ENCODE measurements at places on chromosomes 1 and 21. TPM values are rescaled to one million over a fixed set of nuclear protein-coding genes. Genes with fewer than 3 reads are reported as not detected.

Gene KRTAP20-3
- total RNA-seq = not detected

DNA sequence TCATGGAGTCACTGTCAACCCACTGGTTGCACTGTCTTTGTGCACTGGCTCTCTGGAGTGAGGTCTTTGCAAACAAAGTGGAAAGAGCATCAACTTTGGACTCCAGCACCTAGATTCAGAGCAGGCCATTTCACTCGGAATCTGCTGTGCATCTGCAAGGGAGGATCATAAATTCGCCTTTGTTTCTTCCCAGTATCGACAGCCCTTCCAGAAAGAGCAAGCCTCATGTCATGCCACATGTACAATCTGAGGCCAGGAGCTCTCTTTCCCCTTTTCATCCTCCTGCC is 853 bp upstream of the PCSK9 start:
- peaks cover 72% of the 10 kb centered on the region for H3K27me3 ChIP-seq
- peaks cover 2% of the 10 kb centered on the region for H3K4me1 ChIP-seq
- DNase-seq = no peak
- H3K27ac ChIP-seq = no peak overlapping the region
- no peak overlapping the region for H3K4me3 ChIP-seq

DNA sequence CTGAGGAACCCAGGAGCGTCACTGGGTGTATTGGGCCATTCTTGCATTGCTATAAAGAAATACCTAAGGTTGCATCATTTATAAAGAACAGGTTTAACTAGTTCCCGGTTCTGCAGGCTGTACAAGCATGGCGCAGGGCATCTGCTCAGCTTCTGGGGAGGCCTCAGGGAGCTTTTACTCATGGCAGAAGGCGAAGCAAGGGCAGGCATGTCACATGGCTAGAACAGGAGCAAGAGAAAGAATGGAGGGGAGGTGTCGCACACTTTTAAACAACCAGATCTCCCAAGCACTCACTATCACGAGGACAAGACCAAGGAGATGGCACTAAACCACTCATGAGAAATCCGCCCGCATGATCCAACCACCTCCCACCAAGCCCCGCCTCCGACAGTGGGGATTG is 65.2 kb downstream of the PSMG1 start:
- H3K4me3 ChIP-seq = no peak overlapping the region
- H3K4me1 ChIP-seq = peaks cover 8% of the 10 kb centered on the region
- H3K27ac ChIP-seq = no peak overlapping the region
- H3K27me3 ChIP-seq = no peaks in the 10 kb centered on the region
- no peaks in the 10 kb centered on the region for H3K36me3 ChIP-seq
- DNase-seq = no peak

Gene ADAMTS5
- not detected for total RNA-seq

- no peak overlapping the region for H3K27ac ChIP-seq
- H3K4me3 ChIP-seq = no peak overlapping the region
- H3K36me3 ChIP-seq = no peaks in the 10 kb centered on the region
- H3K4me1 ChIP-seq = peaks cover 13% of the 10 kb centered on the region
Observed at GRCh38 chr1:20584890-20585289, 4.0 kb upstream of the CDA start.

DNA sequence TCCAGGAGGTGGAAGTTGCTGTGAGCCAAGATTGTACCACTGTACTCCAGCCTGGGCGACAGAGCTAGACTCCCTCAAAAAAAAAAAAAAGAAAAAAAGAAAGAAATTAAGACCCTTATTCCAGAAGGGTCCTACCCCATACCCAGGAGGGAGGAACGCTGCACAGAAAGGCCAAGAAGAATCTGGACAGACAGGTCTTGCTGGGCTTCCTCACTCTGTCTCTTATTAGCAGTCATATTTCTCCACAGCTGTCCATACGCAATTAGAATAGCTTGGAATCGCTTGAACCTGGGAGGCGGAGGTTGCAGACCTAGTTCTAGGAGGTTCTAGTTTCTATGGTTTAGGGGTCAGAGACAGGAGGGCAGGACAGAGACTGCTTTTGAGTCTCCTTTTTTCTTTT is 3.2 kb upstream of the PAQR7 start:
- peaks cover 20% of the 10 kb centered on the region for H3K27me3 ChIP-seq
- H3K36me3 ChIP-seq = no peaks in the 10 kb centered on the region
- H3K4me3 ChIP-seq = no peak overlapping the region
- peaks cover 8% of the 10 kb centered on the region for H3K4me1 ChIP-seq
- no peak overlapping the region for H3K27ac ChIP-seq

- DNase-seq = no peak
- H3K4me1 ChIP-seq = no peaks in the 10 kb centered on the region
- H3K27me3 ChIP-seq = no peaks in the 10 kb centered on the region
- no peak overlapping the region for H3K4me3 ChIP-seq
Observed at GRCh38 chr1:103917795-103918194, 168.1 kb downstream of the AMY1C start.

GRCh38 chr1:8536515-8536914 is 218.6 kb downstream of the SLC45A1 start:
- peaks cover 16% of the 10 kb centered on the region for H3K36me3 ChIP-seq
- no peaks in the 10 kb centered on the region for H3K27me3 ChIP-seq
- no peak overlapping the region for H3K27ac ChIP-seq
- H3K4me3 ChIP-seq = no peak overlapping the region

DNA sequence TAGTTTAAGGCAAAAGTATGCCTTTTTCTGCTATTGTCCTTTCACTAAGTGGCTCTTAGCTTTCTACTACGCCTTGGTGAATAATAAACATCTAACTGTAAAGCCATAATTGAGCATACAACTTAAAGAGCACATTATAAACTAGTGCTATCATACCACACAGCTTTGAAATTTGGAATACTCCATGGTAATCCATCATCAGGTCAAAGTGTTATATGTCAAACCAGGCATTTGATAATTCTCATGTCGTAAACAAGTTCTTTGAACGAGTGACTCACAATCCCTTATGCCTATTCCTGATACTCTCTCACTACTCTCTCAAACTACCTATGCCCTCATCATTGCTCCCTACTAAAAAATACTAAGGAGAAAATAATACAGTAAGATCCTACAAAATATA is 60.3 kb upstream of the FMN2 start:
- H3K4me3 ChIP-seq = no peak overlapping the region
- H3K36me3 ChIP-seq = no peaks in the 10 kb centered on the region
- no peaks in the 10 kb centered on the region for H3K27me3 ChIP-seq
- no peak overlapping the region for H3K27ac ChIP-seq
- no peak for DNase-seq

Gene PDPN
- not detected for total RNA-seq

DNA sequence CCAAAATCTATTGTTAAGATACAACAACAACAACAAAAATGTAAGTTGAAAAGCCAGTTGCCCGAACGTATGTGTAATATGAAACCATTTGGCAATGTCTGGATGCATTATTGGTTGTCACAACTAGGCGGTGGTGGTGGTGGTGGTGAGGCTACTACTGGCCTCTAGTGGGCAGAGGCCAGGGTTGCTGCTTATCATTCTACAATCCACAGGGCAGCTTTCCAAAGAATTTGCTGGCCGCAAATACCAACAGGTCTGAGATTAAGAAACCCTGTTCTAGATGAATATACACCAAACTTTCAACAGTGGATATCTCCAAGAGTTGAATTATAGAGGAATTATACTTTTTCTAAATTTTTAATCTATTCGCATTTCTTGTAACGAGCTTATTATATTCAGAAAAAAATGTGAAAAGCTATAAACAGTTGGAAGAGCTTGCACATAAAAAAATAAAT is 26.8 kb upstream of the ZNF697 start:
- H3K36me3 ChIP-seq = no peaks in the 10 kb centered on the region
- peaks cover 5% of the 10 kb centered on the region for H3K4me1 ChIP-seq
- no peak overlapping the region for H3K27ac ChIP-seq

Gene DIO1
- not detected for total RNA-seq

- no peaks in the 10 kb centered on the region for H3K36me3 ChIP-seq
- no peak overlapping the region for H3K4me3 ChIP-seq
- peaks cover 12% of the 10 kb centered on the region for H3K27me3 ChIP-seq
- no peak overlapping the region for H3K27ac ChIP-seq
Observed at GRCh38 chr1:24042315-24042714, 62.2 kb upstream of the SRSF10 start.

GRCh38 chr1:33130297-33130696 is 49.3 kb downstream of the AZIN2 start:
- H3K36me3 ChIP-seq = peaks cover 14% of the 10 kb centered on the region
- H3K27me3 ChIP-seq = no peaks in the 10 kb centered on the region
- H3K27ac ChIP-seq = no peak overlapping the region
- peaks cover 42% of the 10 kb centered on the region for H3K4me1 ChIP-seq
- no peak for DNase-seq

GRCh38 chr1:246142320-246142893 is 364.7 kb downstream of the SMYD3 start:
- no peak overlapping the region for H3K27ac ChIP-seq
- no peaks in the 10 kb centered on the region for H3K27me3 ChIP-seq
- H3K4me1 ChIP-seq = no peaks in the 10 kb centered on the region
- H3K4me3 ChIP-seq = no peak overlapping the region

All from activated CD4-positive, alpha-beta T cell treated with anti-CD3 and anti-CD28 coated beads, Interleukin-2, amount 10 ng/mL, durations not matched to agents 7 days and 5 days (primary cell).